ENCODE measurements at places on chromosomes 4 and X. TPM values are rescaled to one million over a fixed set of nuclear protein-coding genes. Genes with fewer than 3 reads are reported as not detected.

The GRXCR1 gene
- total RNA-seq: not detected

The FAM156B gene
- total RNA-seq: 8.2 TPM

The CCDC149 gene
- total RNA-seq: 10.8 TPM

The UGT2B17 gene
- not detected for total RNA-seq

The ASB9 gene
- 17.4 TPM for total RNA-seq

The ARL13A gene
- total RNA-seq: not detected

The TASL gene
- not detected for total RNA-seq

The NXF3 gene
- total RNA-seq: not detected

The TMEM154 gene
- 20.7 TPM for total RNA-seq

The LRIT3 gene
- total RNA-seq: 0.07 TPM

The REELD1 gene
- total RNA-seq: not detected

The CFAP99 gene
- not detected for total RNA-seq

The HAUS7 gene
- total RNA-seq: 20.3 TPM

The FHDC1 gene
- total RNA-seq: 0.13 TPM

The UGT8 gene
- total RNA-seq: not detected
